CD4-positive, alpha-beta T cell treated with Interleukin-12 subunit alpha and Interleukin-12 subunit beta, for 1 hour (primary cell): ENCODE measurements at places on chromosomes 16 and 17.

- DNase-seq = no peak
Measured at GRCh38 chr16:54006693-54007092, 279.9 kb downstream of the IRX3 start.

GRCh38 chr16:15059324-15059723 is 3.5 kb upstream of the NTAN1 start:
- no peak for DNase-seq

DNA sequence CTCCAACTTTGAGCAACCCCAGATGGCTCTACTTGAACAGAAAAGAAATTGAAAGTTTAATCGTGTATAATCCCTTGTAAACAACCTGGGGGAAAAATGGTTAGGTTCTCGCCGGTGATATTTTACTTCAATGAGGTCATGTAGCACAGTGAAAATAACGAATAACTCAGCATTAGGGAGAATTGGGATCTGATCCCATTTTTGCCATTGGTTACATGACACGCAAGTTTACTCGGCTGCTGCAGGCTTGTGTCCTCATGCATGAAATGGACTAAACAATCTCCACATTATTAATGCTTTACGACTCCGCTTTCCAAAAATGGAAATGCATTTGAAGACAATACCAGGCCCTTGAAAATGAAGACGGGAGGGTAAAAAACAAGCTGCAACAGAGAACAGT is 45.5 kb upstream of the LRRC37A3 start:
- DNase-seq = no peak

DNA sequence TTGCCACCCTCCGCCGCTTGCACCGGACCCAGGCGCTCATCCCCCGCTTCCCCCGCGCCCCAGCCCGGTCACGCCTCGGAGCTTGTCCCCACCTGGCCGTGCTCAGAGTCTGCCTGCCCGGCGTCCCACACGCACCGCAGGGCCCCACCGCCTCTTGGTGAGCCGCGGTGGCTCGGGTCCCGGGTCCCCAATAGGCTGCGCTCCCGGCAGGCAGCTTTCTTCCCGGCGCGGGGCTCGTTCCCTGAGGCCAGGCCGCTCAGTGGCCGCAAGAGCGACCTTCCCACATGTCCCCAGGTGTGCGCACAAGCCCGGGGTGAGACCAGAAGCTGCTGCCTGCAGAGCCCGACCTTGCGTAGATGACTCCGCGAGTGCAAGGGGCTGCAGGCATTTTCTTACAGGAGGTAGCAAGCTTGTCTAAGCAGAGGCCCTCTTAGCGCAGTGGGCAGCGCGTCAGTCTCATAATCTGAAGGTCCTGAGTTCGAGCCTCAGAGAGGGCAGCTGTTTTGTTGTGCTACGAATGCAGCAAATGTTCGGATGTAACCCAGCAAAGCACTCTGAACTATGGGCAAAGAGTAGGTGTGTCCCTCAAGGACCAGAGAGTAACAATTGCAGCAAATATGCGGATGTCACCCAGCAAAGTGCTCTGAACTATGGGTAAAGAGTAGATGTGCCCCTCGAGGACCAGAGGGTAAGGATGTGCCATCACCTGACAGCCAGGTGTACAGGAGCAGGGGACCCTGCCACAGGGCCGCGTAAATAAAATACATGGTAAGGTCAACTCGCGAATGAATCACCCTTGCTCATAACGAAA is 15.6 kb downstream of the TLE7 start:
- peak; percentile 21 for DNase-seq

- DNase-seq = peak; percentile 58
Measured at GRCh38 chr17:50151937-50152547, 1.6 kb upstream of the PPP1R9B start.

DNA sequence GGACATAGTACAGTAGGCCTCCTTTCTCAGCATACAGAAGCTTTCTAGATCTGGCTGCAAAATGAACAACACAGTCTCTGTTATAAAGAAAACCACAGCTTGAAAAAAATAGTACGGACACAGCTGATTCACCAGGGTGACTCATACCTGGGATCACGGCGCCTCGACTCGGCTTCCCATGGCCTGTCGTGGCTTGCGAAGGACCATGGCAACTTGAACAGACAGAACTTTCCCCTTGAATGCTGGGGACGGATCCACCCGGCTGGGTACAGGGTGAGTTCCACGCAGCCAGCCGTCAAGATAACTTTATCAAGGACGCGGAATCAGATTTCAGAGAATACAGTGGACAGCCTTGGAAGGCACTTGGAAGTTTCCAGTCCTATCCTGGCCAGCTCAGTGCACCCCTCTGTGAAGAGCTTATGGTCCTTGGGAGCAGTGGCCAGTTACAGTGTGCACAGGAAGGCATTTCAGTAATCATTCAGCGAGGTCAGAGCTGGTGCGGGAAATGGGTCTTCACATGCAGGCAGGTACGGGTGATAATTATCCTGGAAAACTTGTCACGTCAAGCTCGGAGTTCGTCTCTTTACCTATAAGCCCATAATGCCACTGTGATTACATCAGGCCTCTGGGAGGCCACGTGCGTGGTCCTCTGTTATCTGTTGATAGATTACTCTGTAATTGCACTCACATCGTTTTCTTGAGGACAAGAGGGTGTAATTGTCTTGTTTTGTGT is 57.9 kb upstream of the MAF start:
- no peak for DNase-seq

DNA sequence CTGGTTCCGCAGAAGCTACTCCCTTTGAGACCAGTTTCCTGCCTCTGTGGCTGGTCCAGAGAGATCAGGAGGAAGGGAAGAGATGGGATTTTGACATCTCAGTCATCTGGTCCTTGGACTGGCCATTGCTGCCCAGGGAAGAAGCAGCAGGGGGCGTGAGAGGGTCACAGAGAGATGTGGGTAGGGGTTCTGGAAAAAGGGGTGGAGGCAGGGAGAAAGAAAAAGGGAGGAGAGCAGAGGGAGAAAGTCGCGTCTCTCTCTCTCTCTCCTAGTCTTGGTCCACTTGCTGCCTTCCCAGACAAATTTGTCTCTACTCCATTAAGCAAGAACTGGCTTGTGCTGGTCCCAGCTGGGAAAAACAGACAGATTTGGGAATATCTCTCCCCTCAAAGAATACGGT is 4.4 kb downstream of the SHBG start:
- DNase-seq = no peak

DNA sequence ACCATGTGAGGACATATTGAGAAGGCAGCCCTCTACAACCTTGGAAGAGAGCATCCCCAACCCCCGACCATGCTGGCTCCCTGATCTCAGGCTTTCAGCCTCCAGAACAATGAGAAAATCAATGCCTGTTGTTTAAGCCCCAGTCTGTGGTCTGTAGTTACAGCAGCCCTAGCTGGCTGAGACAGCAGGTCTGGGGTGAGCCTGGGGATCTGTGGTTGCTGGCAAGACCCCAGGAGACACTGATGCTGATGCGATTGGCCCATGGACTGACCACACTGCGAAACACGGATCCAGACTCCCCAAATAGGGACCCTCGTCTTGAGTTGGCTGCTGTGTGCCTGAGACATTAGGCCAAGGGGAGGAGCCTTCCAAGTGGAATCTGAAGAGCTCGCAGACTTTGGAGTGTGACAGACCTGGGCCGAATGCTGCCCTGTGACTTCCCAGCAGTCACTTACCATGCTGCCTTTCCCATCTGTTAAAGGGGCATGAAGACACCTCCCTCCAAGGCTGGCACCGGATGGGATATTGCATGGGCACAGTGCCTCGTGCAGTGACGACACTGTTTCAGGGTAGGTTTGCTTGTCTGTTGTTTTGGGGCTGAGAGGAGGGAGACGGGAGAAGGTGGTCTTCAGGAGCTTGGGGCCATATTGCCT is 147.8 kb upstream of the RPL38 start:
- no peak for DNase-seq

- DNase-seq = no peak
Measured at GRCh38 chr16:3115561-3115960, 3.2 kb downstream of the ZNF205 start.

DNA sequence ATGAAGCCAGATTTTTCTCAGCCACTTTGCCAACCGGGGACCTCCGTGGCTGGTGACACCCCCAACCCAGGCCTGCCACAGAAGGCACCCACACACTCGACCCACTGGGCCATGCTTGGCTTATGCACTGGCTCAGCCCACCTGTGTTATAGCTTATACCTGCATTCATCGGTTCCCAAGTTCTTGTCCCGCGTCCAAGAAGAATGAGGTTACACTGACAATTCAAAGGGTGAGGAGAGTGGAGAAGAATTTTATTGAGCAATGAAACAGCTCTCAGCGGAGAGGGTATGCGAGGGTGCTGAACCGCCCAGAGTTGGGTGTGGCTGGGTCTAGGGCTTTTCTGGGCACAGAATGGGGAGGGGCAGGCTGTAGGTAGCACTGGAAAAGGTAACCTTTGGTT is 22.2 kb upstream of the CDH15 start:
- no peak for DNase-seq

DNA sequence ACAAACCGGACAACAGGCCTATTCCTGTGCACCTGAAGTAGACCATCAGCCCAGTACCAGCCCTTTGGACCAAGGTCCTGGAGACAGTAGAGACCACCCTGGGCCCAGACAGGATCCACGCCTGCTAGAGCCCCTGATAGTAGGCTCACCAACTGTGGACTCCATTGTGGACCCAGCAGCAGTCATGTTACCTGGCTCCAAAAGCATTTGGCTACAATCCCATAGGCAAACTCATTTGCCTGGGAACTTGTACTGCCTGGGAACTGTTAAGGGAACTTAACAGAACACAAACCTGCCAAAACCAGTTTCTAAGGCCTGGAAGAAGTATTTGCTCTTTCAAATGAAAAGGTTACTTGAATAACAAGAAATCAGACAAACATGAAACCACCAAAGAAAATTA is 10.0 kb upstream of the ACSM1 start:
- no peak for DNase-seq
